AG10803 (cell line): ENCODE measurements at places on chromosomes 6 and 20.

- no peak for DNase-seq
Measured at GRCh38 chr20:58143531-58143930, 84.9 kb downstream of the ANKRD60 start.

GRCh38 chr6:156378853-156379252, 398.3 kb upstream of the ARID1B start:
- no peak for DNase-seq

DNA sequence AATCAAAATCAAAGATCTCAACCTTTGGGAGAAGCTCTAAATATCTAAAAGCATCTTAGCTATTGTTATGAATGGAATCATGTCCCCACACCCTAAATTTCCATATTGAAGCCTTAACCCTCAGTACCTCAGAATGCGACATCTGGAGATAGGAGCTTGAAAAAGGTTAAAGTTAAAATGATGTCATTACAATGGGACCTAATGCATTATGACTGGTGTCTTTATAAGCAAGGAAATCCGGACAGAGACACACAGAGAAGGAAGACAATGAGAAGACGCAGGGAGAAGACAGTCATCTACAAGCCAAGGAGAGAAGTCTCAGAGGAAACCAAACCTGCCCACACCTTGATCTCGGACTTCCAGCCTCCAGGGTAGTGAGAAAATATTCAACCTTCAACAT, 46.1 kb downstream of the KIF13A start:
- DNase-seq = no peak

DNA sequence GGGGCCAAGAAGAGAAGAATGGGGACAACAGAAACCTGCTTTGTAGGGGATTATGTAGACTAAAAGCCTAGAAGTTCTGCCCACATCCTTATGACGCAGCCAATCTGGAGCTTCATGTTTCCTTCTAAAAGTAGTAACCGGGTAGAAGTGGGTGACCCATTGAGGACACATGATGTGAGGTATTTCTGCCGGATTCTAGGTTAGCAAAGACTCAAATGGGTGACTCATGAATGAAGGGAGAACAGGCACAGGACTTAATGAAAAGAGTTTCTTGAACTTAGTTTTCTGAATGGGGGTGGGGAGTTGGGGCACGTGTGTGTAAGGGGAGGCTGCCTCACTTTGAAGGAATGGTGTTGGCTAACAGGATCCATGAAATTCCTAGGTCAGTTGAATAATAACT, 68.8 kb downstream of the CDS2 start:
- peak; percentile 53 for DNase-seq

DNA sequence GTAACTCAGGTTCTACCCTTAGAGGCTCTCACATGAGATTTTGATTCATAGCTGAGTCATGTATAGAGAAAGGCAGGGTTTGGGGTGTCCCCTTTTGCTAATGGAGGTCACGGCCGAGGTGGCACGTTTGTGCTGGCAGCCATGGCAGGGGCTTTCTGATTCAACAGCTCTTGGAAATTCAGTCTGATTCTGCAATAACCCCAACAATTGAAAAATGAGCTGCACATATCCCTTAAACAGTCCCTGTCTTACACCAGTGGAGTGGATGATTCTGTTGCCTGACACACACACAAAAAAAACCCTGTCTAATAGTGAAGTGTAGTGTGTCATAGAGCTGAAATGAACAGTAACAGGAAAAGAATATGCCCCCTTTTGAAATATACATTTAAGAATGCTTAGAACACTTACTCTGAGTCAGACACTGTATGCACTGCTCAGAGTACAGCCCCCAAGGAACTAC, 40.4 kb upstream of the ARG1 start:
- no peak for DNase-seq

- DNase-seq = peak; percentile 42
Measured at GRCh38 chr6:144659202-144660182, 374.4 kb downstream of the UTRN start.

- no peak for DNase-seq
Measured at GRCh38 chr6:79369026-79369425, 134.5 kb upstream of the HMGN3 start.

DNA sequence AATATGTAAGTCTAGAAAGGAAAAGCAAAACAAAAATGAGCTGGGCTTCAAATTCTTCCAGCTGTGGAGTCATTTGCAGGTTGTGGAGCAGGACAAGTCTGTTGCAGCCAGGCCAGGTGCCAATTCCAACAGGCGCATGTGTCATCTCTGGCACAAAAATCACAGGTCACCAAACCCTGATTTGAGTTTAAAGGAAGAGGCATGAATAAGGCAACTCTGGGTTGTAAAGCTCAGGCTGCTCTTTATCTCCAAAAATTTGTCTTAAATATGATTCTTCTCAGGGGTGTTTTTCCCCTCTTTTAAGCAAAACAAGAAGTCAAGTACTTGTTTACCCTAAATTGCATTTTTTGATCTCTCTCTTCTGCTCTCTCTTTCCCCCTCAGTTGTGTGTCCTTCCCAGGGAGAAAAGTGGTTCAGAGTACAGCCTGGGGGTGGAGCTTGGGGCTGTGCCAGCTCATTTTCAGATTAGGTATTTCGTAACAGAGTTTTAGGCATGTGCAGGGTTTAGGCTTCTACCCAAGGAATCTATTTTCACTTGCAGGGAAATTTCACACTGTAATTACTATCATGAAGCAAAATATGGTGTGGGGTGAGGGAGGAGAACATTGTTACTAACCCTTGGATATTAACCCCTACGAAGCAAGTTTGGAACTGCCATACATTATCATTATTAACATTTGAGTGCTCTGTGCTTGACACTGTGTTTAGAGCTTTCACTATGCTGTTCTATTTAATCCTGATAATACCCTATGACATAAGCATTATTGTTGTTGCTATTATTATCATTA, 8.3 kb upstream of the NCOA3 start:
- peak; percentile 83 for DNase-seq

DNA sequence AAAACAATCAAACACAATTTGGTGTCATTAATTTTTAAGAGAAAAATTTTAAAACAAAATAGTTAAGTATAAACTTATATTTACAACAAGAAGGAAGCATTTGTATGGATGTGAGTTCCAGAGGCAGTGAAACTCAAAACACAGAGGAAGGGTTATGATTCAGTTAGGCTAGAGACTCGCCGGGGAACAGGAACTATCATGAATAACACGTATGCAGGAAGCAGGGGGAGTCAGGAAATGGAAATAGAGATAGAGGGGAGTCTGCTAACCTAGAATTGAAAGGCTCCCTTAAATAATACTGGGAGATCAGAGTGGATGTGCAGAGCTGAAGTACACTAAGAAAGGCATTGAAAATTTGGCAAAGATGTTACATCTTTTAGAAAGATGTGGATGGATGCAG, 14.2 kb upstream of the HLA-DRB1 start:
- DNase-seq = no peak

DNA sequence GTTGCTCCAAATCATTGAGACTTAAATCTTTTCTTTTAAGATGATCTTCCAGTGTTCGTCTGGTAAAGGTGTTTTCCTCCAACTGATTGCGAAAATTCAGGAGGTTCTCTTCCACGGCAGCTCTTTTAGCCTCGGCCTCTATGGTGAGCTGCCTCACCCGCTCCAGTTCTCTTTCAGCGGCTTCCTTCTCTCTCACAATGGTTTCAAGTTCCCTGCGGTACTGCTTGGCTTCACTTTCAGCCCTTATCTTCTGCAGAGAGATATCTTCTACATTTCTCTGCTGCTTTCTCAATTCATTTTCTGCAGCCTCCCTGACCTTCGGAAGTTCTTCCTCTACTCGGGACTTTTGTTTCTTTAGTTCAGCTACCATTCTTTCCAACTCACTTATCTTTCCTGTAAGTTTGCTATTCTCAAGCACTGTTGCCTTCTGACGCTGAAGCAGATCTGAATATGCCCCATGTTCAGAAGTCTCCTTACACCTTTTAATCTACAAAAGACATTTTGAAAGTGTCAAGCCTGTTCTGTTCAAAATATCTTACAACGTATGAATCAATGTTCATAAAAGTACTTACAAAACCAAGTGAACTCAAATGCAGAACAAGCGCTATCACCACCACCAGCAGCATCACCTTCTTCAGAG, 22.3 kb downstream of the DST start:
- DNase-seq = no peak

- no peak for DNase-seq
Measured at GRCh38 chr6:78533876-78534275, 333.5 kb upstream of the IRAK1BP1 start.

- no peak for DNase-seq
Measured at GRCh38 chr6:86477500-86478148, 459.7 kb upstream of the HTR1E start.

DNA sequence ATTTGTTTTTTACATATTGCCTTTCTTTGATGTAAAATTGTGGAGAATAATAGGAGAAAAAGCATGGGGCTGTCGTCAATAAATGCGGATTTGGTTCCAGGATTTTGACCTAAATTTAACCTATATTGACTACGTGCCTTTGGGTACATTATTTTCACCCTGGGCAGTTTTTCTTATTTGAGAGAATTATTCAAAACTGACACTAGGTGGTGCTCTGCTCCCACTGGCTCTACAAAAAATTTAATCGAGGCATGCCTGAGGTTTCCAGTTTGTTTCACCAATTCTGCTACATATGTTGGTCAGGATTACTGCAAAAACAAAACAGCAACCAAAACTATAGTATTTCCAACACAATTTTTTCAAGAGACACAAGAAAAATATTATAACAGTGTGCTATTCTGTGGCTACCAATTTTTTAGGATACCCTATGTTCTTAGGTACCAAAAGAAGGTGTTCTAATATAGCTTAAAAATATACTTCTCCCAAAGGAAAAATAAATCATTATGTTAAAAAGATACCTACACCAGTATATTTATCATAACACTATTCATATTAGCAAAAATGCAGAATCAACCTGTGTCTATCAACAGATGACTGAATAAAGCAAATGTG, 48.6 kb upstream of the FABP7 start:
- peak; percentile 55 for DNase-seq

GRCh38 chr20:61042506-61043385, 209.3 kb upstream of the CDH4 start:
- DNase-seq = no peak

- peak; percentile 92 for DNase-seq
Measured at GRCh38 chr20:58850693-58851174, at the start of gene GNAS-AS1. GNAS-AS1 (minus strand) TSS chr20:58850902.

GRCh38 chr6:11414176-11414963, 123.2 kb upstream of the TMEM170B start:
- no peak for DNase-seq

GRCh38 chr6:66993272-66993671, 1286.2 kb upstream of the EYS start:
- DNase-seq = no peak

DNA sequence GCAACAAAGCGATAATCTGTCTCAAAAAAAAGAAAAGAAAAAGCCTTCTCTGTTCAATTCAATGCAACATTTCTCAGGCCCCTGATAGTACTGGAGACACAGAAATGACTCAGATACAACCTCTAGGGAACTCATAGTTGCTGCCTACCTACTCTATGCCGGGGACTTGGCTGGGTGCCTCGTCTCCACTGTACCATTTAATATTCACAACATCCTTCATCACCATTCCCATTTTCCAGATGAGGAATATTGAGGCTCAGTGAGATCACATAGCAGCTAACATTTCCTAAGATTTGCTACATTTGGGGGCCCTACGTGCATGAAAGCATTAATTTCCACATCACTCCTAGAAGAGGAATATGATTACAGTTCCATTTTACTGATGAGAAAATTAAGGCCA, 7.5 kb downstream of the NOL4L start:
- peak; percentile 6 for DNase-seq

DNA sequence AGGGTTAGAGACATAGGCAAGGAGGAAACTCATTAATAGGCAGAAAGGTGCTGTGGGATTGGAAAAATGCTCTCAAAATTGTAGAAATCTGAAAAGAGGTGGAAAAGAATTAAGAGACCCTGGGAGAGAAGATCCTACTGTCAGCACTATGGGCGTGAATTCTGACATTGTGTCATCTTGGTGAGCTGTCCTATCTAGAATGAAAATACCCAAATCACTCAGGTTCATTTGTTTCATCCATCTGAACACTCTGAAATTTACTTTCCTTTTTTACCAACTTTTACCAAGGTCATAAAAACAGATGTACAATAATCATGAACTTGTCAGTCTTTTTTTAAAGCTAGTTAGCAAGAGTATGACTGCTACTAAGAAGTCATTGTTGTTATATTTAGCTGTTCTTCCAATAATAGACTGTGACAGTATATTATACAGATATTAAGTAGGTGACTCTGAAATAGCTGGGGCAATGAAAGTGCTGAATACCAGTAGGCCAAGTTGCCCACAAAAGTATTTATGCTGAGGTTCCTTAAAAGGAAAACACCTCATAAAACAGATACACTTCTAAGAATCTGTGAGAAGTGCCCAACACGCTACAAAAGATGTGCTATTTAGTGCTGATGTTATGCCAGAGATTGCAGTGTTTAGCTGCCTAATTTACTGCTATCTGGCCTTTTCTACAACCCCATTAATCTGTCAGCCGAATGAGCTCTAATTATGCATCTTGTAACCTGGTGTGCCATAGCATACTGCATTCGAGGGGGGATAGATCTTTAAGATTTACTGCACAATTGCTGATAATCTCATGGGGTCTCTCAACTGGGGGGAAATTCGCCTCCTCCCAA, 217.5 kb upstream of the SUPT3H start:
- DNase-seq = no peak

GRCh38 chr6:110530671-110531070, 54.3 kb upstream of the SLC22A16 start:
- no peak for DNase-seq

- DNase-seq = no peak
Measured at GRCh38 chr6:31055441-31055840, 45.2 kb downstream of the MUC22 start.

DNA sequence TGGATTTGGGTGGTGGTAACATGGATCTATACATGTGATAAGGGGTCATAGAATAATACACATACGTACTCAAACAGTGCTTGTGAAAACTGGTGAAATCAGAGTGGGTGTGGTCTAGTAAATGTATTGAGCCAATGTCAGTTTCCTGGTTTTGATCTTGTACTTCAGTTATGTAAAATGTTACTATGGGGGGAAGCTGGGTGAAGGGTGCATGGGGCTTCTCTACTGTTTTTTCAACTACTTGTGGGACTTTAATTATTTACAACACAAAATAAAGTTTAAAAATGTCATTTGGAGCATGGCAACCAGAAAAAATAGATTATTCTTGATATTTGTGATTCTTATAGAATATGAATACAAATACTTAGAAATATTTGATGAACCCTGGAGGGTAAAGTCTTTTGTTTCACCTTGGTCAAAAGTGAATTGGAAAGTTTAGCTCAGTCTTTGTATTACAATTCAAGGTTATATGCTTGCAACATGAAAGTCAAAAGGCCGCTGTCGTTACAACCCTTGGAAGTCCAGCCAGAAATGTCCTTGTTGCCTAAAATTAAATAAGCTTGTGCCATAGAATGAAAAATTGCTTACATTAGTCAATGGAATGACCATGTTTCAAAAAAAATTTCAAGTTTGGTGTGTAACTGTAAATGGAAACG, 74.1 kb downstream of the TXNDC5 start:
- DNase-seq = no peak

GRCh38 chr6:88458662-88459061, 292.5 kb upstream of the CNR1 start:
- no peak for DNase-seq

GRCh38 chr20:52003415-52003814, 188.2 kb downstream of the ZFP64 start:
- DNase-seq = no peak
